Substantia nigra (tissue), 51 donors: ENCODE measurements at places on chromosomes 4 and X.

DNA sequence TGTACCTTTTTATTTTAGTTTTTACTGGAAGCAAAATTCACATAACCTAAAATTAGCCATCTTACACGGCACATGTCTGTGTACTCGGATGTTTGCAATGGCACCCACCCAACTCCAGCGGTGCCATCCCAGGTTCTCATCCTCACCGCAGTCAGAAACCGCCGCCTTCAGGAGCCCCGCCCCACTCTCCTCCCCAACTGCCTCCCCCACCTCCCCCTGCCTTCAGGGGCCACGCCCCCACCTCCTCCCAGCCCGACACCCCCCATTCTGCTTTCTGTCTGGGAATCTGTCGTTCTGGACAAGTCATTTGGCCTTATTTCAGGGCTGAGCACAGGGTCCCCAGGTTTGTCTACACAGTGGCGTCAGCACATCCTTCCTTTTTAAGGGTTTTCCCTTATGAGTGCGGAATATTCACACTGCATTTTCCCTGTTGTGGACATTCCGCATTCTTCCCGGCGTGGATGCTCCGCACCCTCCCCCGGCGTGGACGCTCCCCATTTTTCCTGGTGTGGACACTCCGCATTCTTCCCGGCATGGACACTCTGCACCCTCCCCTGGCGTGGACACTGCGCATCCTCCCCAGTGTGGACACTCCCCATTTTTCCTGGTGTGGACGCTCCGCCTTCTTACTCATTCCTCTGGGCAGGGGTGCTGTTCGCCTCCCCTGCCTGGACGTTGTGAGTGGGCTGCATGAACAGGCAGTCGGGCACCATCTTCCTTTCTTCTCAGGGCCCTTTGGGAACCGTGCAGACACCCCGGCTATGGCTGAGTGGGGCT lies 135.4 kb upstream of the NKX1-1 start:
- no peak for DNase-seq

DNA sequence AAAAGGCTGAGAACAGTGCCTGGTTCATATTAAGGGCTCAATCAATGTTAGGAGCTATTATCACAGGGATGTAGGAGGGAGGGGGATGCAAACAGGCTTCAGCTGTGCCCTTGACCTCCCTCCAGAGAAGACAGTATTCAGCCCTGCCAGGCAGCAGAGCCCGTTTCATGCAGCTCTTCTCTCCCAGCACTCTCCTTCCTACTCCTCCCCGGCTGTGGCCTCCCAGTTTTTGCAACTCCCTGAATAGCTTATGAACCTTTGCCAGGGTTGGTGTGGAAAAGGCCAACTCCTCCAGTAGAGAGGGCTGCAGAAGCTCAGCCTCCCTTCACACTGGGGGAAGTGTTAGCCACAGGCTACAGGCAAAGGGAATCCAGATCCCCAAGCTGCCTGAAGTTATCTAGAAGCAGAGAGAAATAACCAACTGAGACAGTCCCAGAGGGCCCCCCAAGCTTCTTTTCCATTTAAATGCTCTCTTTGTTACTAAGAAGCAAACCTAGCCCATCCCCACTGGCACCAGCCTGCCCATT lies 31.7 kb upstream of the APLN start:
- DNase-seq, result peak; percentile 15

GRCh38 chr4:137967480-137968190 lies 274.5 kb downstream of the SLC7A11 start:
- no peak for DNase-seq

DNA sequence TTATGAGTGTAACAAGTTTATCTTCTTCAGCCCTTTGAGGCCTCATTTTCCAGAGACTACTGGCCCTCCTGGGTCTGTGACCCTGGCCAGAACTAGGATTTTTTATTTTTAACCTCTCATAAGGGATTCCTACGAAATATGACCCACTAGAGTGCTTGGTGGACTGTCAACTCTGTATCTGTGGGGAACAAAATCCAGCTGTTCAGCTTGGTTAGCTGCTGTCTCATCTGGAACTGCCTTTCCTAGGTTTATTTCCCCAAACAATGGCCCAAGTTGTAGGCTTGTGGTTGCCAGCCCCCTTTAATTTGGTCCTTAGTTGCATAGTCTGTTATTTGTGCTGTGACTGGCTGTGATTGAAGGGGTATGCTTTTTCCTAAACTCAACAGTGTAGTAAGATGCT lies 56.2 kb downstream of the NHS start:
- no peak for DNase-seq

GRCh38 chr4:140135529-140136088 lies 18.4 kb downstream of the MAML3 start:
- peak; percentile 87 for DNase-seq
